ENCODE measurements at places on chromosomes 12 and 14.
A peak's percentile ranks its signal among the peaks of the same experiment; 100 is the strongest.

DNA sequence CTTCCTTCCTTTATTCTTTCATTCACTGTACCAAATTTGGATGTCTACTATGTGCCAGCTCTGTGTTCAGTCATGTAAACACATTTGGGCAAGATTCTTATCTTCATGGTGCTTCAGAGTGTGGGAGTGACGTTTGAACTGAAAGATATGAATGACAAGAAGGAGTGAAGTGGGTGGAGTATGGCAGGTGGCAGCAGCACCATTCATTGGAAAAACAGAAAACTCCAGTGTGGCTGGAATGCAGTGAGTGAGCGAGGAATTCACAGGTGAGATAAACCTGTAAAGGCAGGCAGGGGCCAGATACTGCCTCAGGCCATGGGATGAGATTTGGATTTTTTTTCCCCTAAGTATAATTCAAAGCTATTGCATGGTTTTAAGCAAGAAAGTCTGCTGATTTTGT, 140.7 kb upstream of the CCDC198 start:
- no peak for DNase-seq

DNA sequence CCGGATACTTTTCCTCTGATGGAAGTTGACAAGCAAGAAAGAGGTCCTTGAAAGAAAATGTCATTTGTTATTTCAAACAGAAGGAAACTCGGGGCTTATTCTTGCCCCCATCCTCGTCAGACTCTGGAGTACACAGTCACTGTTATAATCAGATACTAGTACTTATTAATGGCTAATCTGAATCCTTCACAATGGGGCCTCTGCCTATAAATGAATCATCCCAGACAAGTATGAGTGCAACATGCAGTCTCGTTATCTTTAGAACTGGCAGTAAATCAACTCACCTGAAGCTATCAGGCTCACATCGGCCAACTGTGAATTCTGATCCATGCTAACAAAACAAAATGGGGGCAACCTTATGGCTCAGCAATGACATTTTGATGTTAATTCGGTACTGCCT, 216.7 kb downstream of the GRIN2B start:
- no peak for DNase-seq

DNA sequence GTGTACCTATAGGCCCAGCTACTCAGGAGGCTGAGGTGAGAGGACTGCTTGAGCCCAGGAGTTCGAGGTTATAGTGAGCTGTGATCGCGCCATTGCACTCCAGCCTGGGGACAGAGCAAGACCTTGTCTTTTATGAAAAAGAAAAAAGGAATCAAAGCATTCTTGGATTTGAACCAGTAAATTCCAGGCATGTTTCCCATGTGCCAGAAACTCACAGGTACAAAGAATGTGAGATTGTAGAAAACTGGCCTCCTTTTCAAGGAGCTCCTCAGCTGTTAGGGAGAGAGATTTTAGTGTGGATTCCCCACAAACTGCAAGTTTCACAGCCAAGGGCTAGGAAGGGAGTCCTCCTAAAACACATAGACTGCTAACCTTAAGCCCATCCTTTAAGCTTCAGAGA, 95.0 kb downstream of the FOXN4 start:
- DNase-seq: no peak

GRCh38 chr12:53775478-53776145, 23.8 kb upstream of the CISTR start:
- no peak for DNase-seq

DNA sequence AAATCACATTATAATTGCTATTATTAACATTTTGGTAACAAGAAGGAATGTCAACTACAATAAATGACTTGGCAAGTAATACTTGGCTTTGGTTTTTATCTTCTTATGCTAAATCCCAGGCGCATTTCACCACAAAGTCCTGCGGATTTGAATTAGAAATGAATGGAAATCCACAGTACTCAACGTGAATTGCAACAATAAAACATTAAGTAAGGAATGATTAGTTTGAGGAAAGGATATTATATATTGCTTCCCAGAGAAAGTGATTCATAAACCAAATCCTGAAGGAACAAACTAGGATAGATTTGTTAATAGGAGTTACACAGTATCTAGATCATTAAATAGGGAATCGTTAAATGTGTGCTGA, 1089.7 kb downstream of the TRHDE start:
- no peak for DNase-seq

DNA sequence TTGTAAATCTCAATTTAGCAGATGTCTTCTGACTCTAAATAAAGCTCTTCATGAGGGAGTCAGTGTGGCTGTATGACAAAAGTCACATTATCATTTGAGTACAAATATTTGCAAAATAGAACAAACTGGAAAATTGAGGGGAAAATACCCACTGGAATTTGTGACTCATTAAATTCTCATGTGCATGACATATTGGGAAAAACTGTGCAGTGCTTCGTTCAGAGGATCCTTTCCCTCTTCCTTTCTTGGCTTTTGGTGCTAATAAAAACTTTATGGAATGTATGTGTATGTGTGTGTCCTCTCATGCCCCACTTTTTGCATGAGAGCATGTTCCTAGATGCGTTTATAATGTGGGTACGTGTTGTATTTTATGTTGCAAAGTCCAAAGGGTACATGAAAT, 267.8 kb downstream of the KTN1 start:
- DNase-seq: no peak

- DNase-seq: no peak
Observed at GRCh38 chr12:1962051-1963020, 41.9 kb downstream of the DCP1B start.

DNA sequence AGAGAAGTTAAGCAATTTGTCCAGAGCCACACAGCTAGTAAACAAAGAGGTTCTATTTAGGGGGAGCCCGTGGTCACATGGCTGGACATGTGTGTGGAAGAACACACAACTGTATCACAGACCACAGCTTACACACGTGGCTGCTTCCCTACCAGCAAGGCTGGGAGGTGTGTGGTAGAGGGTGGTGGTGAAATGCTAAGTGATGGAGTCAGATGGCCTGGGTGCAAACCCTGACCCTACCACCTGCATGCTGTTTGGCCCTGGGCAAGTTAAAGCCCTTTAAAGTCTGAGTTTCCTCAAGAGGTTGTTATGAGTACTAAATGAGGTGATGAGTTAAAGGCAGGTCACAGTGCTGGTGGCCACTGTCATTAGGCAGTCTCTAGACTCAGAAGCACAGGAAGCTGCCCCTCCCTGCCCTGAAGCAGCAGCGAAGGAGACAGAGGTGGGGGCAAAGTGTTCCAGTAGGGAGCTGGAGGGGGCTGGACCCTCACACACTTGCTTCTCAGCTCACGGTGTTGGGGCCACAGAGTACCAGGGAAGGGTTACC, 64.2 kb downstream of the ERH start:
- no peak for DNase-seq

DNA sequence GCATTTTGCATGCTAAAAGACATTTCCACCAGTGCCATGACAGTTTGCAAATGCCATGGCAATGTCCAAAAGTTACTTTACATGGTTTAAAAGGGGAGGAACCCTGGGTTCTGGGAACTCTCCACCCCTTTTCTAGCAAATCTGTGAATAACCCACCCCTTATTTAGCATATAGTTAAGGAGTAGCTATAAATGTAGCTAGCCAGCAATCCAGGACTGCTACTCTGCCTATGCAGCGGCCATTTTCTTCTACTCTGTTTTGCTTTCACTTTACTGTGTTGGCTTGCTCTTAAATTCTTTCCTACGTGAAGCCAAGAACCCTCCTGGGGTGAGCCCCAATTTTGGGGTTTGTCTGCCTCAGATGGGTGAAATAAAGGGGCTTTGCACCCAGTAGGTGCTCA, 141.0 kb downstream of the PTPN11 start:
- no peak for DNase-seq

GRCh38 chr12:100473716-100474150, at the start of gene NR1H4:
Gene NR1H4, plus strand, starts transcription at chr12:100473866. Its CDS starts 19,458 bp downstream, at chr12:100493324.
- no peak for DNase-seq

DNA sequence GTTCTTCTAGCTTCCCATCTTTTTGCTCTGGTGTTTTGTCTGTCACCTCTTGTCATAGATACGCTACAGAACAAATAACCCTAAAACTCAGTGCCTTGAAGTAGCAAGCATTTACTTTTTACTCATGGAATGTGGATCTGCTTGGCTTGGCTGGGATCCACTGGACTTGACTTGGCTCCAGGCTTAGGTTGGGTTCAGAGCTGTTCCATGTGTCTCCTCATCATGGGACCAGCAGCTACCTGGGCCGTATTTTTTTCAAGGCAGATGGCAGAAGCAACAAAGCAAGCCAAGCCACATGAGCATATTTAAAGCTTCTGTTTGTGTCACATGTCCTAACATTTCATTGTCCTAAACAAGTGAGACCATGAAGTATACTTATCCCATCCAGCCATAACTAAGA, 48.7 kb upstream of the ATF1 start:
- no peak for DNase-seq

DNA sequence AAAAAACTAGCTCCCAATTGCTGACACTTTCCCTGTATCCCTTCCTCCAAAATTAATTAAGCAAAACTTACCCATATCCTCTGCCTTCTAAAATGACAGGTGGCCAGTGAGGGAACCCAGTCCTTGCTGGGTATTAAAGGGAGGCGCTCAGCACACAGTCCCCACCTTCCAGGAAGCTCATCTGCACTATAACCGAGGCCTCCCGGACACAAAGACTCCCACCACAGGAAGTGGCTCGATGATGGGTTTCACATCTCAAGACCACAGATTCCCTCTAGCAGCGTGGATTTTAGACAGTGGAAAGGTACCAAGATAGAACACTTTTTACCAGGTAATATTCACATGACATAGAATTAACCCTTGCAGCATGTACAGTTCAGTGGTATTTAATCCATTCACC, 126.8 kb upstream of the NCOR2 start:
- no peak for DNase-seq

- no peak for DNase-seq
Observed at GRCh38 chr12:54590978-54591591, 2.6 kb upstream of the PPP1R1A start.

DNA sequence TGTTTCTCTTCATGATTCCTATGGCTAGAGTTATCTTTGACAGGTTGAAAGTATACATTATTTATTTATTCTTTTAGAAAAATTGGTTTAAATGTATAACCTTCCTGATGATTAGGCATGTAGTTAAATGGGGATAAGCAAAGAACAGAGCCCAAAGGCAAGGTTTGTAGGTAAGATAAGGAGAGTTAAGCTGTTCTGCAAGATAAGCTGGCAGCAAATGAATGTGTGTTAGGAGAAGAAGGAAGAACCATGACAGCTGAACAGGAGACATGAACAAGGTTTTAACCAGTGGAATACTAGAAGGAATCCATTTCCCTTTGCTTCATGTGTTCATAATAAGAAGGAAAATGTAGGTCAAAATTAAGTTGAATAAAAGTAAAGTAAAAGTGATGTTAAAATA, 1330.1 kb upstream of the USP15 start:
- no peak for DNase-seq

- peak; percentile 18 for DNase-seq
Observed at GRCh38 chr14:25132732-25133422, 82.9 kb upstream of the STXBP6 start.

DNA sequence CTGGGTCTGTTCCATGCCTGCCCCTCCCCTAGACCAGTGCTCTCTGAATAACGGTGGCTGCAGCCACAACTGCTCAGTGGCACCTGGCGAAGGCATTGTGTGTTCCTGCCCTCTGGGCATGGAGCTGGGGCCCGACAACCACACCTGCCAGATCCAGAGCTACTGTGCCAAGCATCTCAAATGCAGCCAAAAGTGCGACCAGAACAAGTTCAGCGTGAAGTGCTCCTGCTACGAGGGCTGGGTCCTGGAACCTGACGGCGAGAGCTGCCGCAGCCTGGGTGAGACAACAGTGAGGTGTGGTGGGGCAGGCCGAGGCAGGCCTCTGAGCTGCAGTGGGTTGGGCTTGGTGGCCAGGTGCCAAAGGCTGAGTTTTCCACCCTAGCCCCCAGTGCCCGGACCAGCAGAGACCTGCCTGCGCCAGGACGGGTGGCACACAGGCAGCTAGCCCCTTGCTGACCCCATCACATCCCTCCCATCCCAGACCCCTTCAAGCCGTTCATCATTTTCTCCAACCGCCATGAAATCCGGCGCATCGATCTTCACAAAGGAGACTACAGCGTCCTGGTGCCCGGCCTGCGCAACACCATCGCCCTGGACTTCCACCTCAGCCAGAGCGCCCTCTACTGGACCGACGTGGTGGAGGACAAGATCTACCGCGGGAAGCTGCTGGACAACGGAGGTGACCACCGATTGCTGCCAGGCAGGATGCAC, 28.2 kb upstream of the LRP1-AS start:
- DNase-seq: no peak

- no peak for DNase-seq
Observed at GRCh38 chr12:128459067-128459466, 192.1 kb downstream of the TMEM132C start.

- DNase-seq: no peak
Observed at GRCh38 chr14:21038441-21039422, 3.4 kb upstream of the RNASE7 start.

DNA sequence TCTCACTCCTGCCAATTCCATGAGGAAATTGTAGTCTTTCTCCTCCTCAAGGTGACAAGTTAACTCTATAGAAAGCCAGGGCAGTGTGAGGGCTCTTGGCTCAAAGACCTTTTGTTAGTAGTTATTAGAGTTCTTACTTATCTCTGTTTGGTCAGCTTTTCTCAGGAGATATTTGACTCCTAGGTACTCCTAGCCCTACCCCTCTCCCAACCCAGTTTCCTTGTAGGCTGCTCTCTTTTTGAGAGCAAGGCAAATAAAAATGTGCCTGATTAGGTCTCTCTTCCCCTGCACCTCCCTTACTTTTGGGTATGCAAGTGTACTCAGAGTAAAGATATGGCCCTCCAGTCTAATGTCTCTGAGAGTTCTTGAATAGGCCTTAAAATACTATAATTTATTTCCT, 23.8 kb downstream of the BTG1 start:
- no peak for DNase-seq

All from activated CD4-positive, alpha-beta T cell treated with anti-CD3 and anti-CD28 coated beads, Interleukin-2, amount 50 U/mL, for 24 hours (primary cell).